Astrocyte of the spinal cord (primary cell): ENCODE measurements at places on chromosomes 4 and X.

DNA sequence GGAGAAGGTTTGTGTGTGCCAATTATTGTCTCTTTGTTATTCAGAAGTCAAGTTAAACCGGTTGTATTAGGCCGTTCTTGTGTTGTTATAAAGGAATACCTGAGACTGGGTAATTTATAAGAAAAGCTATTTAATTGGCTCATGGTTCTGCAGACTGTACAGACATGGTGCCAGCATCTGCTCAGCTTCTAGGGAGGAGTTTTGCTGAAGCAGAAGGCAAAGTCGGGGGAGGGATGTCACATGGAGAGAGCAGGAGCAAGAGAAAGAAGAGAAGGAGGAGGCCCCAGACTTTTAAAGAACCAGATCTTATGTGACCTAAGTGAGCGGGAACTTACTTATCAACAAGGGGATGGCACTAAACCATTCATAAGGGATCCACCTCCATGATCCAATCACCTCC is 349.3 kb upstream of the PCDH18 start:
- no peak for DNase-seq

GRCh38 chrX:56564164-56564885 is 898 bp downstream of the UBQLN2 start:
- peak; percentile 39 for DNase-seq

- DNase-seq = peak; percentile 52
These were observed at the start of gene BEX3 for GRCh38 chrX:103376118-103376978. Gene BEX3 (plus strand): TSS chrX:103376538. CDS start chrX:103377522, 984 bp downstream.

DNA sequence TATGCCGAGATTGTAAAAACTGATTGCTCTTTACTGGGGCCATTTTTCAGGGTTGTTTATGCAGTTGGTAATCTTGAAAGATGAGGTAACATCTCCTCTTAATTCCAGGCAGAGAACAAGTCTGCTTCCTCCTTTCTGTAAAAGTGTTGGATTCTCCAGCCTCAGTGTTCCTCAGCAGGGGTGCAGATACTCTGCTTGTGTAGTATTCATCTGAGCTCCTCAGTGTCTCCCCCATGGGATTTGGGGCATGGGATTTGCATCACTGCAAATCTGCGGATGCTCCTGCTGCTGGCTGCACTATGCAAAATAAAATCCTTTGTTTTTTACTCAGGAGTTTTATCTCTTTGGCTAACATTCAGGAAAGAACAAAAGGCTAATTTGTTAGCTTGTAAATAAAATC is 104.9 kb upstream of the ATP8A1 start:
- DNase-seq = no peak

- DNase-seq = no peak
These were observed 31.5 kb upstream of the GLRA3 start for GRCh38 chr4:174860588-174860987.

DNA sequence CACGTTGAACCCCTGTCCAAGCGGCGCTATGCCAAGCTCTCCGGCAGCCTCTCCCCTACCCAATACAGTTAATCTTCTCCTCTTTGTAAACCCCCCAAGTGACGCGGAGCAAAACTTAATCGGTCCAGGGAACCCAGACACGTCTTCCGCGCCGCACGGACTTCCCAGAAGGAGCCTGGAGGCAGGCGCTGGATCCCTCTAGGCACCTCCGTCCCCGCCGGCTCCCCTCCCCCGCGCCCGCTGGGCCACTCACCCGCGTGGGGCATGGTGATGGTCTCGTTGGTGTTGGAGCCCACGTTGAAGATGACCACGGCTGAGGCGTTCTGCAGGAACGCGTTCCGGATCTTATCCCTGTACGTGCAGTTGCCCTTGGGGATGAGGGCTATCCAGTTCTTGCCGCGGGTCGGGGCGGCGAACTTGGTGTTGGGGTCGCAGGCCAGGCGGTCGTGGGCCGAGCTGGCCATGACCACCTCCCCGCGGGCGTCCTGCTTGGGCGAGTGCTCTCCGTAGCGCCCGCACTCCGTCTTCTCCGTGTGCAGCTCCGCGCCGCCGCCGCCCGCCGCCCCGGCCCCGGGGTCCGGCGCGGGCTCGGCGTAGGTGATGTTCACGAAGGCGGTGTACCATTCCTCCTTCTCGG is 1.1 kb downstream of the RNF150 start:
- peak; percentile 33 for DNase-seq

DNA sequence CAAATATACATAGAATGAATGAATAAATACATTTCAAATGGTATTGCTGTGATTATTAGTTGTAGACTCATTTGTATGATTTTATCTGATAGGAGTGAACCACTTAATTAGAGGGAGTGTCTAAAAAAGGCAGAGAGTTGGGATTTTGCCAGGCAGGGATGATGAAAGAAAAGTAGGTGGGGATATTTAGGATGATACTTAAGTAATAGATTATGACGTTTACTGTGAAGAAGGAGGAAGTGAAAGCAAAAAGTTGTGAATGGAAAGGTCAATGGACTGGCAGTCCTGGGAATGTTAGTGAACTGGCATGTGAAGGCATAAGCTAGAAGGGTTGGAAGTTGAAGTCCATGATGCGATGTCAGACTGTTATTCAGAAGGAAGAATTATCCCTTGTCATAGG is 917.1 kb downstream of the RAPGEF2 start:
- no peak for DNase-seq

GRCh38 chrX:24169211-24169610 is 19.7 kb downstream of the ZFX start:
- DNase-seq = no peak

- no peak for DNase-seq
These were observed 90.0 kb upstream of the GRPR start for GRCh38 chrX:16033331-16033730.

- peak; percentile 71 for DNase-seq
These were observed 22.3 kb downstream of the QRFPR start for GRCh38 chr4:121358473-121358872.
